Stimulated activated CD4-positive, alpha-beta T cell treated with anti-CD3 and anti-CD28 coated beads, TNF-alpha, amount 100 ng/mL, for 4 hours (primary cell): ENCODE measurements at places on chromosomes 1 and 21.

DNA sequence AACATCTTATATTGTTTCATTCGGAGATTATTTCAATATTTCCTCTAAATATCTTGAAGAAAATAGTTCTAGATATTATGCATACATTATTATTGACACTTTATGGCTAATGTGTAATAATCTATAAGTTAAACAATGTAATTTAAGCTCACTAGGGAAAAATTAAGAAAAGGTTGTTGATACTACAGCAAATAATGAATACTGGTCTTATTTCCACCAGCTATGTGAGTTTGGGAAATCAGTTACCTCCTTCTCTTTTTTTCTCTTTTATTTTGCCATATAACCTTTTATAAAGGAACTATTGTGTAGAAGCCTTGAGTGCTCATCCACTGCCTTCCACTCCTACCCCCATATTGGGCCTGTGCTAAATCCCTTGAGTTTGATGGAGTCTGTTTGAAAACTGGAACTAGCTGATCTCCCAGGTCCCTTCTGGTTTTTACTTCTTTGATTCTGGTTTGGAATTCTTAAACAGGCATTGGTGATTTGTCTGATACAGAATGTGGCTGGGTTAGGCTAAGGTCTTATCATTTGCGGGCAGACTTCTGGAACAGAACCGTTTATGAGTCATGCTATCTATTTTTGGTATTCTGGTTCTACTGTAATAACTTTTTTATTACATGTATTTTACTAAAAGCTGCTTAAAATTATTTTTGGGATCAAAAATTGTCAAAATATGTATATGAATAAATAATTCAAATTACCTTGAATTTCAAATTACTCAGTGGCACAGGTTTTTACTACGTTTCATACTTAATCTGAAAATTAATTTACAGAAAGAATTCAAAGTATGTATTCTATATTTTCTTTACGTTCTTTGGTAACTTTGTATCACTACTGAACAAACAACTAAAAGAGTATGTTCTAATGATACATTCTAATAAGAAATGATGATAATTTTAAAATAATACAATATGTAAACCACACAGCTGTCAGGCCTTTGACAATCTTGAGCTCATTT lies 5.0 kb upstream of the CDC14A start:
- DNase-seq = no peak

- no peak for DNase-seq
Observed at GRCh38 chr1:182185842-182186756, 124.6 kb upstream of the ZNF648 start.

DNA sequence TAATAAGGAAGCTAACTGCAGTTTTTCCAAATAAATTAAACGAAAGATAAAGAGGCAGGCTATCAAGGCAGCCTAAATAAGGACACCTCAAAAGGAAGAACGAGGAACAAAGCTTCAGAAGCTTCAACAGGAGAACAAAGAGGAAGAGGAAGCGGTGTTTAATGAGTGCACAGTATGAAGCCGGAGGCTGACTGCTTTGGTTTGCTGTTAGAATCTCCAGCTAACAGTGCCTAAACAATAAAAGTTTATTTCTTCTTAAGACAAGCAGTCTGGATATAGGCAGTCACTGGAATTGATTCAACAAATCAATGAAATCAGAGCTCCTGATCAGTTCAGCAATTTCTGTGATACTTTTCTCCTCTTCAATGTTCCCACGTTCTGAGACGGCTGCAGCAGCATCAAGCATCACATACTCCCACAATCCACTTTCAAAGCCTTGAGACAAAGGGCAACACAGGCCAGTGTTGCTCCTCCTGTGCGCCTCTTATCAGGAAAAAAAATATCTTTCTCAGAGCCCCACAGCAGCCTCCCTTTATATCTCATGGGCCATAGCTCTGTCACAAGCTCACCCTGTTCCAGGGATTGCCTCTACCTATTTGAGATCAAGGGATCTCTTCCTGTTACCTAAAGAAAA lies 365.6 kb upstream of the ST6GALNAC5 start:
- DNase-seq = no peak

GRCh38 chr1:108043707-108044106 lies 78.7 kb upstream of the VAV3 start:
- DNase-seq = no peak
